ENCODE measurements at places on chromosomes 2 and 18.

- DNase-seq: no peak
Measured at GRCh38 chr18:36432880-36433555, 135.5 kb downstream of the FHOD3 start.

DNA sequence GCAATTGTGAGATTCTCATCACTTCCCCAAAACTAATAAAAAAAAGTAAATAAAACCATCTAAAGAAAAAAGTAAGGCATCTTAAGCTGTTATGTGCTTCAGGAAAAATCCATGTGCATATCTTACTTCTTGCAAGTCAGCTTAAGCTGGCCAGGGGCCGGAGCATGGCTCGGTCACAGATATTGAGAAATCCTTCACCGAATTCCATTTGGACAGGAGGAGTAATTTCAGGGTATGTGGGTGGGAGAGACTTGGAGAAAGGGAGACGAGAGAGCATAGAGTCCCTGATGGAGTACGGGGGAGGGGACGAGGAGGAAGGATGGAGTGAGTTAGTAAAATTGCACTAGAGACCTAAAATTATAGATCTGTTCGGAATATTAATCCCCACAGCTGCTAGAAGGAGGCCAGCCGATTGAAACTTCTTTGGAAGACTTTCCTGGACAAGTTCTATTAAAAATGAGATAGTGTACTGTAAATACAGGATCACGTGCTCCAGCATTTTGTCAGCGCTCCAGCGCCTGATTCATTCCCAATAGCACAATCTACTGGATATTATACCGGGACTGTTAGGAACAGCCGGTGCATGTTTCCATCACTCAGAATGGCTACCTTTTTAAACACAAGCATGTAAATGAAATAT lies 438.5 kb downstream of the ZNF516 start:
- DNase-seq: no peak

DNA sequence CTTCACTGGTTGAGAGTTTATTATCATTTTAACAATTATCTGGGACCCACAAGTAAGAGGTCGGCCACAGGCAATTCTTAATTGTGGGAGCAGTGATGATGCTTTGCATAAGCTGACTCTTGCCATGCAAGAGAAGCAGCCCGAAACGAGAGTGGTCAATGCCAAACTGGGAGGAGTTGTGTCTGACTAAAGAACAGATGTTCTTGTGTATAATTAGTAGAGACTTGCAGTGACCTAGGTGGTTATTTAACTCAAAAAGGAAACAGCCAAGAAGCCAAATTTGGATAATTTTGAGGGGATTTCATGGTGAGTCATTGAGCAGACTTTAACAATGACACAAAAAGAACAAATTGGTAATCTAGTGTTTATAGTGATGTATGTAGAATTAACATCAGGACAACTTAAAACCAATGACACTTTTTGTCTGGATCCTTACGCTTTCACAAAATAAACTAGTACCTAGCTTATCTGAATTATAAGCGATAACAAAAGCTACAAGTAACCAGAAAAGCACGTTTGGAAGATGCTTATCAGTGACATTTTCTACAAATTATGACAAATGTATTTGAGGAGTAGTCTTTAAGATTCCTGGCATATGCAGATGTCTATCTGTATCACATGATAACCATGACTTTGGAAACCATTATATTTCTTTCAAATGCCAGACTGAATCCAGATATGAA lies 184.7 kb upstream of the DLGAP1 start:
- DNase-seq: no peak

- no peak for DNase-seq
Measured at GRCh38 chr2:136253288-136254004, 135.5 kb upstream of the CXCR4 start.

- no peak for DNase-seq
Measured at GRCh38 chr18:69961718-69962117, 14.0 kb upstream of the CD226 start.

Data from NCI-H187 (cell line).